Occipital lobe (tissue), 3 donors: ENCODE measurements at places on chromosomes 3 and 15.

DNA sequence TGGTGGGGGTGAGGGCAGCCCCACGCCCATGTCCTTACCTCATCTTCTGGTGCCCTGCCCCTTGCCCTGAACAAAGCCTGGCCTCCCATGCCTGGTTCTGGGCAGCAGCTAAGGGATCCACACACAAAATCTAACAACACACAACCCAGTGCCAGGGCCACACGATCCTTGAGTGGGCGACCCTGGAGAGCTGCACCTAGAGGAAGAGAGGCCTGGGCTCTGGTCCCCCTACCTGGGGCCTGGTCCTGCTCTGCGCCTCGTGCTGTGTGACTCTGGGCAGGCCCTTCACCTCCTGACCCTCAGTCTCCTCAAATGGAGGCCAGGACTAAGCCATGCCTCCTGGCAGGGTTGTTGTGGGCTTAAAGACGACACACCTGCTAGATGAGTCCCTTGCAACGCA is 20.0 kb upstream of the C3orf22 start:
- no peak for DNase-seq

- no peak for DNase-seq
Observed at GRCh38 chr15:65405791-65406423, 16.8 kb downstream of the IGDCC4 start.

- no peak for DNase-seq
Observed at GRCh38 chr3:140752499-140752898, 74.6 kb downstream of the TRIM42 start.

GRCh38 chr15:45425135-45425534 is 46.8 kb upstream of the GATM start:
- DNase-seq: no peak

GRCh38 chr3:29686889-29687592 is 406.2 kb downstream of the RBMS3 start:
- DNase-seq: no peak

DNA sequence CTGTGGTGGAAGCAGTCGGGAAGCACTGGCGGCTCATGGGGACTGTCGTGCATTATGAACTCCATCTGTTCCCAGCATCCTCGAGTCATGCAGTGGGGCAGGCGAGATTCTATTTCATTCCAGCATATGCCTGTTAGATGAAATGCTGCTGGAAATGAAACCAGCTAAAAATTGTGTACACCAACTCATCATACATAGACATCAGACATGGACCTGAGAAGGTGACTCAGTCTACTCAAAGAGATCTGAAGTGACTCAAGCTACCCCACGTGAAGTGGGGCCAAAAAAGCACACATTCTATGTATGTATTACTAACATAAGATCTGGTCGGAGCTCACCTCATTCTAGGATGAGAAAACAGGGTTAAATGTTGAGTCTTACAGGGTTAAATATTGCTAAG is 47.5 kb upstream of the FAM98B start:
- no peak for DNase-seq

- no peak for DNase-seq
Observed at GRCh38 chr3:194165271-194166018, 29.5 kb downstream of the HES1 start.
